ENCODE measurements at places on chromosomes 5 and 9.

GRCh38 chr5:37886242-37886905 is 46.5 kb upstream of the GDNF start:
- DNase-seq: no peak

DNA sequence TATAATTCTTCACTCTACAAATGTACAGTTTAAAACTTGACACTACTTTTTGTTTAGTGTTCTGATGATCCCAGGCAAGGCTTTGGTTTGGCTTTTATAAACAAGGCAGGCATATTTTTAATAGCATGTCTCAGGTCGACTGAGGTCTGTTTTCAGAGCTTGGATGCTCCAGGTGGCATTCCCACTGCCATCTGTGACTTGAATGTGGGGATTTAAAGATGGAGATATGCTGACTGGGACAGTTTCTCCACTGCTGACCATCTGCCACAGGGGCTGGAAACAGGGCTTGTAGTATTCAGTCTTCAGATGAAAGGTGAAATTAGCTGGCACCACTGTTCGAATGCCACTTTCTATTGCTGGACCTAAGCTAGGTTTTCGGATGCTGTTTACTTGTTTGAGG is 1266.2 kb upstream of the CDH18 start:
- no peak for DNase-seq

GRCh38 chr5:27818888-27819287 is 780.5 kb upstream of the CDH9 start:
- no peak for DNase-seq

DNA sequence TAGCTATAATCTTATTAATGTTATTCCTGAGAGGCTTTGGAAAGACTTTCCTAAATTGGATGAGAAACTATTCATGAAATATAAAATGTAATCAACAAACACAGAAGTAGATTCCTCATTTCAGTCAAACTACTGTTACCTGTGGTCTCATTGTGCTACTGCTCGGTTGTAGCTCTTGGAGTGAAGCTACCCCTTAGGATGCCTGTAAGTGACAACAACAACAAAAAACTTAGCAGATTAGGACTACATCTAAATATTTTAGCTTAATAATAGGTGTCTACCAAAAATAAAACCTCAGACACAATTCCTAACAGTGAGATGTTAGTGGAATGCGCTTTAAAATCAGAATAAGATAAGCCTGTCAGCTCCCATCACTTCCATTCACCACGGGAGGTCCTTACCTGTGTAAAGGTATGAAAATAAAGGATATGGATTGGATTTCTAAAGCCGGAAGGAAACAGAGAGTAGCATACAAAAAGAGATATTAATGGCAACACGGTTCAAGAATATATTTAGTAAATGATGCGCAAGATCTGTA is 369.2 kb downstream of the OSTF1 start:
- DNase-seq: no peak

GRCh38 chr5:177604116-177604521 is 4.2 kb downstream of the B4GALT7 start:
- no peak for DNase-seq

- DNase-seq: no peak
Measured at GRCh38 chr9:85741095-85741874, 469 bp downstream of the AGTPBP1 start.

- no peak for DNase-seq
Measured at GRCh38 chr5:850511-851006, at the start of gene ZDHHC11. TSS of gene ZDHHC11 (minus strand) at chr5:850986. CDS start at chr5:850602, 384 bp downstream.

- DNase-seq: no peak
Measured at GRCh38 chr9:98974106-98974505, 30.4 kb downstream of the COL15A1 start.

- DNase-seq: no peak
Measured at GRCh38 chr9:89065921-89066320, 74.7 kb downstream of the S1PR3 start.

DNA sequence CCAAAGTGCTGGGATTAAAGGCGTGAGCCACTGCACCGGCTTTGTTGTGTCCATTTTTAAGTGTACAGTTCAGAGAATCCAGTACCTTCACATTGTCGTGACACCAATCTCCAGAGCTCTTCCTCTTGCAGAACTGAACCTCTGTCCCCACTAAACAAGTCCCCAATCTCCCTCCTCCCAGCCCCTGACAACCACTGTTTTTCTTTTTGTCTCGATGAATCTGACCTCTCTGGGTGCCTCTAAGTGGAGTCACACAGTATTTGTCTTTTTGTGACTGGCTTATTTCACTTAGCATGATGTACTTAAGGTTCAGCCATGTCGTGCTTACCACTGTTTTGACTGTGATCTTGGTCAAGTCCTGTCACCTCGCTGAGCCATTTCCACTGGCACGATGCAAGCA is 1.6 kb downstream of the WDR38 start:
- no peak for DNase-seq

- no peak for DNase-seq
Measured at GRCh38 chr5:55062039-55062779, 38.2 kb downstream of the GZMK start.

DNA sequence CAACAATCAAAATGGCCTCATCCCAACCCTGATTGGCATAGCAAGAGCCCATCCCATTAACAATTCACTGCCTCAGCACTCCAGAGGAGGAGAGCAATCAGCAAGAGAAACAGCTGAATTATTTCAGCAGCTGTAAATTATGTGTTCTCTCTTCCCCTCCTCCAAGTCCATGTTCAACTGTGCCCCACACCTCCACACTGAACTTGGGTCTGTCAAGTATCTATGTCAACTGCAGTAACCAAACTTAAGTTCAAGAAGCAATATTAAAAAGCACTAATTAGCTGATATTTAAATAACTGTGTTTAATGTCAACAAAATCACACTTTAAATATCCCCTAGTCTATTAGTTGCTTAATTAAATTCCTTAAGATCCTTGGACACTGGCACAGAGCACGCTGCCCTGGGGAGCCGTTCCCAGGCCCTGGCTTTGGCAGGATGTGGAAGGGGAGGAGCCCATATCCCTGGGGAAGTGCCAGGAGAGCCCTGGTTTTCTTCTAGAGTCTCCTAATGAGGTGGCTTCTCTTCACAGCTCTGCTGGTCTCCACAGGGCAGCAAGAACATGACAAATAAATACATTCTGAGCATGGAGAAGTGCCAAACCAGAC is 50.6 kb downstream of the SIL1 start:
- no peak for DNase-seq

DNA sequence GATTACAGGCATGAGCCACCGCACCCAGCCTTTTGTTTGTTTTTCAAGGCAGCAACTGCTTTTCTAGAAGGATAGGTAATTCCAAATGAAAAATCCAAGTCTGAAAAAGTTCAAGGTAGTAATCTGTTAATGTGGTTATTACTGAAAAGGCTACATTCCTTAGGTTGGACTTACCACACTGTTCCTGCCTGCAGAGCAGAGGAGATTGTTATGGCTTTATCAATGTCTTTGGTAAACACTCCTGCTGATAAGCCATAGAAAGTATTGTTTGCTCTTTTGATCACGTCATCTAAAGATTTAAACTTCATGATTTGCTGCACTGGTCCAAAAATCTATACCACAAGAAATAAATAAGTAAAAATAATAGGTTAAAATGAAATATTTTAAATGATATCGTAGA is 43.4 kb downstream of the ALDH1A1 start:
- DNase-seq: no peak

DNA sequence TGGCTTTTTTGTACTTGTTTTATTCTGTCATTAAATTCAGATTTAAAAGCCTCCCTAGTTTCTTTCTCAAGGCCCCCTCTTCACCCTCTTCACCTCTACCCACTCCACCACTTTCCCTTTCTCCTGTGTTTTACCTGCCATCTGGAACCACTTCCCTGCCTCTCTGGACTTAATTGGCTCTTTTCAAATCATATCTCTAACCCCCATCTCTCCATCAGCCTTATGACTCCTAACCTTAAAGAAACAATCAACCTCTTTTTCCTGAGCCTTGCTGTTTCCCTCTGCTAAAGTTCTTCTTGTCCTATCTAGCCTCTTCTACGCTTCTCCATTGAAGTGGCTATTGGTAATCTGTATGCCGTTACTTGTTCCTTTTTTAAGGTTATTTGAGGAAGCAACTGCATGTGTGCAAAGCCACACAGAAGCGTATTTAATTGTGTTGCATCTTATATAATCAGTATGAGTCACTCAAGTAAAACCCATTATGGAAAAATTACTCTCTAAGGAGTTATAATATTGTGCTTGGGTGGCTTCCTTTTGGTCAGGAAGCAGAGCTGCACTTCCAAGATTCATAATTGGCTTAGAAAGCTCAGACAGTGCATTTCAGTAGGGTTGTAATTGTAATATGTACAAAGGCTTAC is 653.6 kb upstream of the ITGA1 start:
- no peak for DNase-seq

GRCh38 chr5:140152022-140152999 is 22.7 kb upstream of the CYSTM1 start:
- DNase-seq: no peak

- DNase-seq: no peak
Measured at GRCh38 chr5:167155387-167156005, 1135.9 kb upstream of the WWC1 start.

DNA sequence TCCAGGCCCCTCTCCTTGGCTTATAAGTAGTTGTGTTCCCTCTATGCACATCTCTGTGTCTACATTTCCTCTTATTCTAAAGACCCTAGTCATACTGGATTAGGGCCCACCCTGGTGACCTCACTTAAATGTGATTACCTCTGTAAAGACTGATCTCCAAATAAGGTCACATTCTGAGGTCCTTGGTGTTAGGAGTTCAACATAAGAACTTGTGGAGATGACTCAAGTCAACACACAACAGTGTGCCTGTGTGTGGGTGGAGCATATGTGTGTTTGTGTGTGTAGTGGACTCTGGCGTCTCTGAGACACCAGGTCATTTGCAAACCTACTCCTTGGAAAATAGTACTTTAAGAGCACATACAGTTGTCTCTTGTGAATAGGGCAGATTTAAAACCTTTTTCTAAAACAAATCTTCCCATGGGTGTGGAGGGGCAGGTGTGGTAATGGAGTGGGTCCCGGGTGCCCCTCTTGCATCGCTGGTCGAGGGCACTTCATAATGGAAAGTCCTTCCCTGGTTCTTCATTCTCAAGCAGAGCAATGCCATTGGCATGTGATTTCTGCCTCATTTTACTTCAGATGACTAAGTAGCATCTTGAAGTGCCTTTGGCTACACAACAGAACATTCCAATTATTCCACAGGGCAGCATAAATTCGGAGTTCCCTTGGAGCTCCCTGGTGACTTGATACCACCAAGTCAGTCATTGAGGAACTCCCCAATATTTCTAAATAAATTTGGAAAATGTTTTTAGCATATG is 84.4 kb downstream of the C9orf152 start:
- no peak for DNase-seq

GRCh38 chr5:172175263-172175719 is 12.7 kb downstream of the STK10 start:
- DNase-seq: no peak

GRCh38 chr5:134982230-134982629 is 14.5 kb downstream of the CATSPER3 start:
- no peak for DNase-seq

- no peak for DNase-seq
Measured at GRCh38 chr5:61657686-61658085, 325.6 kb downstream of the ZSWIM6 start.

DNA sequence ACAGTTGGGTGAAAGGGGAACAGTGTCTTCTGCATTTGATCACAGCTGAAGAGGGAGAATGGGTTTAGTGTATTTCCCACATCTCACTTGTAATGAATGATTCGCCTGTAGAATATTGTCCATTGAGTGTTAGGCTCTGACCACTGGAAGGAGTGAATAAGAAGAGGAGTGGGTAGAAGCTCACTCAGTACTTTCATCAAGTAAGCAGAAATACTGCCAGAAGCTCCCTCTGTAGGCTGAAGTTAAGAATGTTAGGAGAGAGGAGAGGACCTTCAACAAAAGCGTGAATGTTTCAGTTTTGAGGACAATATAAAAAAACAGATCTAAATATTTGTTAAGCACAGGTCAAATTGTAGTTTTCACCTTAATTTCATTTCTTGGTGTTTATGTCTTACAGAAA is 27.5 kb downstream of the FSD1L start:
- DNase-seq: no peak

GRCh38 chr9:137306066-137306849 is 4.2 kb upstream of the NRARP start:
- DNase-seq: no peak

DNA sequence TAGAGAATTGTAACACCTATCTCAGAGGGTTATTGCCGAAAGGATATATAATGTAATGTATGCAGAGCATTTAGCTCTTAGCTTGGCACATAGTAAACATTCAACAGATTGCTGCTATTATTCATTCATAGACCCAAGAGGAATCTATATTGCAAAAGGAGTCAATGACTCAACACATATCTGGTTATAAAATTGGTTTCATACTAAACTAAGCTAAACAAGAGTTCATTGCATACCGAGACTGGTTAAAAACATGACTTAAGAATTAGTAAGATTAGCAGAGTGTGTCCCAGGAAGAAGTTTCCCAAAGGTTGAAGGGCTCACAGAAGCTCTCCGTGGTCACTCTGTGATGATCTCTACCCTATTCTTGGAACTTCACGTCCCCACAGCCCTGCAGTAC is 339.6 kb upstream of the CCNH start:
- DNase-seq: no peak

DNA sequence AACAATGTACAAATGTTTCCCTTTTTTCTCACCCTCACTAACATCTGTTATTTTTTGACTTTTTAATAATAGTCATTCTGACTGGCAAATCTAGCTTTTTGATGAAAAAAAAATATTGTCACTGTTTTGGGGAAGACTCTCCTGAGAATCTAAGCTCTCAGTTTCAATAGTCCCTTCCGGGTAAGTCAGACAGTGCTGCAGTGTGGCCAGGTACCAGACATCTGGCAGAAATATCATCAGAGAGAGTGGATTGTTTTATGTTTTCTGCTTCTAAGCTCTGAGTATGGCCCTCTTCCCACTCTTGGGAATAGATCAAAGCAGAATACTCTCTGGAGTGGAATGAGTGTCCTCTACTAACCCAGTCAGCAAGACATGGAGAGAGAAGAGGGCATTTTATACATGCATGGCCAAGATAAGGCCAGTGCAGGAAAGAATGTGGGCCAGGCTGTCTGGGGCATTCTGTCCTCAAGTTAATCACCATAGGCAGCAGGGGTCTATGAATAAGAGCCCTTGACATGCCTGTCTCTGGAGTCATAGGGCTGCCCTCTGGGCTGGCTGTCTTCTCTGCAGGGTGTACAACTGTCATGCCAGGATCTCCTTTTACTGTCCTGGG is 38.5 kb upstream of the OR2S2 start:
- DNase-seq: no peak

GRCh38 chr9:16445141-16445920 is 425.1 kb downstream of the BNC2 start:
- DNase-seq: no peak

GRCh38 chr9:134258332-134258731 is 67.9 kb upstream of the RXRA start:
- no peak for DNase-seq

- peak; percentile 92 for DNase-seq
Measured at GRCh38 chr9:129459547-129460322, 161.2 kb downstream of the C9orf50 start.

- DNase-seq: no peak
Measured at GRCh38 chr9:33430942-33431341, 16.5 kb downstream of the AQP3 start.

Measured in D721Med (cell line).